ENCODE measurements at places on chromosomes 6 and 20. TPM values are rescaled to one million over a fixed set of nuclear protein-coding genes. Genes with fewer than 3 reads are reported as not detected.

DNA sequence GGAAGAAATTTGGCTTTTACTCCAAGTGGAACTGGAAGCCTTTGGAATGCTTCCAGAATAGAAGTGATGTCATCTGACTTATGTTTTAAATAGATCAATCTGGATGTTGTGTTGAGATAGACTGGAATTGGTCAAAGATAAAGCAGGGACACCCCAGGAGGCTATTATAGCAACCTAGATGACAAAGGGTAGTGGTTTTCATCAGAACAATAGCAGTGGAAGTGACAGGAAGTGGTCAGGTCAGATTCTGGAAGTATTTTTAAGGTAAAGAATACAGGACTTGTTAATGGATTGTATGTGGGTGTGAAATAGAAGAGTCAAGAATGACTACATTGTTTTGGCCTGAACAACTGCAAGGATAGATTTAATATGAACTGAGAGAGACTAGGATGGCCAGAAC is 191.4 kb downstream of the ADGRB3 start:
- DNase-seq, result no peak
- no peaks in the 10 kb centered on the region for H3K36me3 ChIP-seq
- H3K4me1 ChIP-seq, result no peaks in the 10 kb centered on the region

DNA sequence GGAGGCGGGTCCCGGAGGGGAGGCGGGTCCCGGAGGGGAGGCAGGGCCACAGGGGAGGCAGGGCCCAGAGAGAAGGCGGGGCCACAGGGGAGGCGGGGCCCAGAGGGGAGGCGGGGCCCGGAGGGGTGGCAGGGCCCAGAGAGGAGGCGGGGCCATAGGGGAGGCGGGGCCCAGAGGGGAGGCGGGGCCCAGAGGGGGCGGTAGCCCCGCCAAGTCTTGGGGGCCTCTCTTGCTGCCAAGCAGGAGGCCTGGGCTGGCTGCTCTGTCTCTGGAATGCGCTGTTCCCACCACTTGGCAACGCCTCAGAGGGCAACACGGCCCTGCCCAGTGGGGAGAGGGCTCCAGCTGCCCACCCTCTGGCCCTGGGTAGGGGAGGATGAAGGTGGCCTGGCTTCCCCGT is 80.5 kb downstream of the YTHDF1 start:
- no peak overlapping the region for H3K27ac ChIP-seq
- H3K27me3 ChIP-seq, result peaks cover under 1% of the 10 kb centered on the region
- no peaks in the 10 kb centered on the region for H3K4me1 ChIP-seq
- DNase-seq, result no peak
- H3K36me3 ChIP-seq, result no peaks in the 10 kb centered on the region
- H3K4me3 ChIP-seq, result no peak overlapping the region

DNA sequence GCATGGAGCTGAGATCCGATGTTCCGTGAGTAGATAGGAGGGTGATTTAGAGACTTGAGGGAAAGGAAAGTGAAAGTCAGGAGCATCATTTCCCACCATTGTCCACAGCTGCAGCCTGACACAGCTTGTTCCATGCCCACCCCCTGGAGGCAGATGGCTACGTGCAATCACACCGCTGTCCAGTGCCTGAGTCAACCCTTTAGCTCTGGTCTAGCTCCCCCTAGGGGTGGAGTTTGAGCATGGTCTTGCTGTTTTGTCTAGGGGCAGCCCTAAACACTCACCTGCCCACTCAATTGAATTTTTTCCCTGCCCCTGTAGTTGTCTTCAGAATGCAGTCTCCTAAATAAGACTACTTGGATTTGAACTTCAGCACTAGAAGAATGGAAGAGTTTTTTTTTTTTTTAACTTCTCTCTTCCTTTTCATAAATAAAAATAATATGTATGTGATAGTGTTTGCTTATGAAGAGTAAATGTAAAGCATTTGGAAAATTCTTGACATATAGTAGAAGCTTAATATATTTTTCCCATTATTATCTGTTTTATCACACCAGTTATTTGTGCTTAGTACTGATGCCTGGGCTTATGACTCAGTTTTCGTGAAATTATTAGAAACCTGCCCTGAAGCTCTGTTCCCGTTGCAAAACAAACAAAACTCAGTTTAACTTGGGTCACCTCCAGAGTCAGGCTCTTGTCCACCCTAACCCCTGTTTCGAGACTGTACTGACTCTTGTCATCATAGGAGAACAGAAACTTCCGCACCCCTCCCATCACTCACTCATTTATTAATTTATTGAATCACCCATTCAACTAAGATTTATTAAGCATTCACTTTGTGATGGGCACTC is 814.8 kb downstream of the MAFB start:
- no peak for DNase-seq
- no peak overlapping the region for H3K4me3 ChIP-seq
- no peaks in the 10 kb centered on the region for H3K4me1 ChIP-seq
- H3K27me3 ChIP-seq, result peaks cover 5% of the 10 kb centered on the region
- no peak overlapping the region for H3K27ac ChIP-seq
- H3K36me3 ChIP-seq, result no peaks in the 10 kb centered on the region

DNA sequence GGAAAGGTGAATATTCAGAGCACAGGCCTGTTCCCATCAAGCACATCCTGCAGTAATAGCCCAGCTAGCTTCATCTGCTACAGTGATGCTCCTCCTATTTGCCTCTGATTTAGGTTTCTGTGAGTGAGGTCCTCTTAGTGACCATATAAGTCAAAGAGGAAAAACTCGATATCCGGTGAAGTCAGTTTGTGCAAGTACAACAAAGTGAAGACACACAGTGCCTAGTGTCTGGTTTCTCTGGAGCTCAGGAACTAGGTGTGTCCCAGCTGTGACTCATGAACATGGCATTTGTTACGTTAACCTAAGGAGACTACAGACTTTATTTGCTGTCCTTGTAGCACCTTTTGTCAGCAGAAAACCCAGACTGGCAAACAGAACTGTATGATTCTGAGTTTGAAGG is 33.9 kb downstream of the EDN1 start:
- H3K4me1 ChIP-seq, result peaks cover 6% of the 10 kb centered on the region
- H3K36me3 ChIP-seq, result no peaks in the 10 kb centered on the region
- no peak for DNase-seq
- H3K4me3 ChIP-seq, result no peak overlapping the region
- no peak overlapping the region for H3K27ac ChIP-seq
- peaks cover 7% of the 10 kb centered on the region for H3K27me3 ChIP-seq

- no peaks in the 10 kb centered on the region for H3K36me3 ChIP-seq
- no peak overlapping the region for H3K27ac ChIP-seq
- H3K27me3 ChIP-seq, result no peaks in the 10 kb centered on the region
Measured at GRCh38 chr6:12068899-12069557, 56.9 kb downstream of the HIVEP1 start.

CLVS2 gene
- total RNA-seq, result not detected

SSTR4 gene
- total RNA-seq, result not detected

BNIP5 gene
- 0.09 TPM for total RNA-seq

C6orf141 gene
- total RNA-seq, result not detected
